ENCODE measurements at places on chromosomes 4 and X.

DNA sequence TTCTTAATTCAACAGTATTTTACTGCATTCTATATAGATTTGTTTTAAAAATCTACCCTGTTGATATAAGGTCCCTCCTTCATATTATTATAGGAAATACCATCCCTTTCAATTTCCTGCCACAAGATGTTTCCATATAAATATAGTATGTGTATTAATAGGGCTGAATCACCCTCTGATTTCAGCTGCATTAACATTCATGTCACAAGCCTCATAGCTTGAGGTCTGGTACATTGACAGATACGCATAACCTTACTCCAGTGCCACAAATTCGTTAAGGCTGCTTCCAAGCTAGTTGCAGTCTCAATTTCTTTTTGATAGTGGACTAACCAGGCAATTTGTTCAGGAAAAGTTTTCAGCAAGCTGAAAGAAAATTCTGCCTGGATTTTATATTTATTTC, 128.4 kb downstream of the KLHL34 start:
- no peak for DNase-seq

DNA sequence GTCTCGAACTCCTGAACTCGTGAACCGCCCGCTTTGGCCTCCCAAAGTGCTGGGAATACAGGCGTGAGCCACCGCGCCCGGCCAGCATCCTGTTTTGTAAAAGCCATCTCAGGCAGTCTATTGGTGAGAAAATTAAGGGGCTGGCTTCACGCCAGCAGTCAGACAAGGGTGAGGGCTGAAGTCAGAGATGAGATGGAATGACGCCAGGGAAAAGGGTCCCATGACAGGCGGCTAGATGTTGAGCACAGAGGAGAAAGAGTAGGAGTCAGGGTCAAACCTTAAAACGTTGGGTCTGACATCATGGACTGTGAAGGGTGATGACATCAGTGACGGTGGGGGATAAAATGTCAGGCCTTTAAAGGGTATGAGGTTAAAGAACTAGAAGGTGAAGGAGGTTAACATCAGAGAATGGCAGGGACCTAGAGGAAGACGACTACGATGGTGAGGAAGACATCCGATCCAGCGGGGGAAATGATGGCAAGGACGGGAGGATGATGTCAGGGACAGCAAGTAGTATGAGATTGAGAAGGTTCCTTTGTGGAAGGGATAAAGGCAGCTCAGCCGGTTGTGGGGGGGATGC, 504 bp upstream of the RBM3 start:
- no peak for DNase-seq

DNA sequence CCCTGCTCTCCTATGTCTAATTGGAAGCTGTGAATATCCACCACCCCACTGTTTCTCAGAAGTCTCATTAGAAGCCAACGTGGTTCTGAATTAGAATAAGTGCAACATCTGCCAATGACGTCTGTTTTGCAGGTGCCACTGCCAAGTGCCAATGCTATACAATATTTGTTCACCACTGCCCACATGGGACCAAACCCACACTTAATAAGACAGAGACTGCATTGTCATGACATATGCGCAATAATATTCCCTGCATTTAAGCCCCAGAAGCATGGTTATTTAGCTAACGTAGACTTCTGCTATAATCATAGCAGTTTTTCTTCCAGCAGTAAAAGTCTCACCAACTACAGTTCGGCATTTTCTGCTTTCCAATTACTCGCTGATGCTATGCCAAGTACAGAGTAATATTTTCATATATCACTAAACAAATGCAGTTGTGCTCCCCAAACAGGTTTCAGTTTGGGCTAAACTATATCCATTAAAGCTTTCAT, 262.5 kb upstream of the PCDH18 start:
- DNase-seq: no peak

GRCh38 chr4:67256388-67257043, 288.8 kb downstream of the CENPC start:
- no peak for DNase-seq

- DNase-seq: no peak
Observed at GRCh38 chr4:71187404-71188155, 151.2 kb upstream of the SLC4A4 start.

- peak; percentile 22 for DNase-seq
Observed at GRCh38 chr4:47913861-47914219, 543 bp downstream of the NFXL1 start.

GRCh38 chrX:96182366-96182765, 502.3 kb upstream of the DIAPH2 start:
- DNase-seq: no peak

- DNase-seq: no peak
Observed at GRCh38 chr4:6885953-6886557, 23.6 kb upstream of the TBC1D14 start.

- DNase-seq: no peak
Observed at GRCh38 chr4:4735870-4736269, 123.6 kb upstream of the MSX1 start.

GRCh38 chr4:167721617-167722486, 370.5 kb upstream of the ANXA10 start:
- DNase-seq: no peak

GRCh38 chrX:44922980-44923379, 50.0 kb downstream of the KDM6A start:
- no peak for DNase-seq

GRCh38 chr4:53012738-53013137, 150.6 kb downstream of the RASL11B start:
- no peak for DNase-seq

DNA sequence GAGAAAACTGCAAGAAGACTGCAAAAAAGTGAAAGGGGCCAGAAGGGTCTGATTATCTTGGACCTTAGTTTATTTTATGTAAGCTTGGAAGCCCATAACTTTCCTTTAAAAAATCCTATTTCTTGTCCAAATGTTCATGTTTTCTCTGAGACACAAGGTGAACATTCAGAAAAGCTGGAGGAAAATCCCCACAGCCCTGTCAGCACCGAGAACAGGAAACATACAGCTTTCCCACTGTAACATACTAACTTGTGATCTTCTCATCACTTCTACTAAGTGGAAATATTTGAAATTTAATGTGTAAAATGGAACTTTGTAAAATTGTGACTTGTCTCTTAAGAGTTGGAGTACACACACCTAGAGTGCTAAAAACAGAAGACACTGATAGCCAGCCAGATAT, 21.3 kb downstream of the GPR174 start:
- no peak for DNase-seq

DNA sequence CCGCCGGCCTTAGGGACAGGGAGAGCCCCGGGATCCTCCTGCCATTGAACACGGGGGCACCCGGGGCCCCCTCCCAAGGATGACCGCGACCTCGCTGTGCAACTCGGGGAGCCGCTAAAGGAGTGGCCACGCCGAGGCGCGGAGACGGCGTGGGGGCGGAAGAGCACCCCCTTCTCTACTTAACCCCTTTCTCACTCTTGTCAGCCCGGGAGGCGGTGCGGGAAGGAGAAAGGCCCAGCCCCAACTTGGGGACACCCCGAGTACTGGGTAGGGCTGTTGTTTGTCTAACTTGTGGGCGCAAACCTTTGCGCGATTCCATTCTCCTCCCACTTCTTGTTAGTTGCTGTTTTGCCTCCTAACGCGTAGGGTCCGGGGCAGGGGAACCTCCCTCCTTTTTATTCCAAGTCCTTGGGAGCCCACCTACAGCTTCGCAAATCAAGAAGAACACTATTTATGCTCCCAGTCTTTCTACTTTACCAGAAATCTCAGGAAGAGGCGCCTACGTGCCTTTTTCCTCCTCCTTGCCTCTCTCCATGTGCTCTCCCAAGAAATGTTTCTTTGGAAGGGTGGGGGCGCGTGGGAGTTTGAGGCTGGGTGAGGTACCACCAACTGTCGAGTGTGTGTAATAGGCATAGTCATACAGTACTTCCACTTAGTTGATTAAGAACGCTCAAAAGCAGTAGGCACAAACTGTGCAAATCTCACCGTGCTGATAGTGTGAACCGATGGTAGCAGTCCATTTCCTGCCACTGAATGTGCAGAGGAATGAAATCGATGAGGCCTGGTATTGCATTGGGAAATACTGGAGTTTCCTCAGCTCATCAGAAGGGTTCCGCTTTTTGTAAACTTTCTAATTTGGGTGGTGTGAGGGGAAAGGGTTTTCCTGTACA, 813 bp downstream of the DIAPH2 start:
- peak; percentile 1 for DNase-seq

- no peak for DNase-seq
Observed at GRCh38 chr4:100649417-100649816, 131.6 kb upstream of the EMCN start.

DNA sequence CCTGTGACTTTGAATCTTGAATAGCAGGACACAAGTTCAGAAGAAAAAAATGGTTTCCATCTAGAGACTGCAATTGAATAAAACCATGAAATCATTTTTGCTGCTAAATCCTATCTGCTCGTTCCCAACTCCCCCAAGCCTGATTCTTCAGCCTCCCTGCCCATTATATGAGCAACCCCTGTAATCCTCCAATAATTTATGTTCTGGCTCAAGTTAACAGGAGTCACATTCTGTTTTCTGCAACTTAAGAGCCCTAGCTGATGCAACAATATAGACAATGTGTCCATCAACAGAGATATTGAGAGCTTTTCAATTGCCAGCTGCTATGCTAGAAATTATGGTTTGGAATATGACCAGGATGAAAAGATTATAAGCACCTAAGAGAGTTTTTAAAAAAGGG, 84.1 kb downstream of the LDB2 start:
- DNase-seq: no peak

- DNase-seq: no peak
Observed at GRCh38 chrX:41599507-41599906, 89.3 kb upstream of the GPR34 start.

- no peak for DNase-seq
Observed at GRCh38 chr4:1945124-1945895, 63.5 kb downstream of the NELFA start.

GRCh38 chr4:16222957-16223527, 3.2 kb downstream of the TAPT1 start:
- no peak for DNase-seq

- no peak for DNase-seq
Observed at GRCh38 chr4:104472766-104473165, 21.9 kb downstream of the CXXC4 start.

- DNase-seq: peak; percentile 69
Observed at GRCh38 chrX:153649178-153649914, 2.3 kb downstream of the DUSP9 start.

GRCh38 chr4:38414410-38414809, 249.6 kb upstream of the KLF3 start:
- no peak for DNase-seq

DNA sequence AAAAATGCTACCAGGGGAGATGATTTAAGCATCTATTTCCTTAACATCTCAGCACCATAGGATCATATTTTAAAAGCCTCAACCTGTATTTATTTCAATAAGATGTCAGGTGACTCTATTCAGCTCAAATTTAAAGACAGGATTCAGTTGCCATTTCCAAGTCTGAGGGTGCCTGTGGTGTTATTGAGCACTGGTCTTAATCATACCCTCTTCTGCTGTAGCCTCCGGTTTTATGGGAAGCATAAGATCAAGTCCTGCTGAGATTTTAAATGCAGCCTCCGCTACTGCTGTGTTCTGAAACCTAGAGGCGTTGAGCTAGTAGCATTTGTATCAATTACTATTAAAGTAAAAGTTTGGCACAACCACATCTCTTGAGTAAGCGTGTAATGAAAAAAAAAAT, 185.7 kb upstream of the NWD2 start:
- DNase-seq: no peak

- no peak for DNase-seq
Observed at GRCh38 chrX:15359701-15360100, 24.4 kb upstream of the PIGA start.

- DNase-seq: no peak
Observed at GRCh38 chr4:5711479-5712184, 631 bp downstream of the EVC start.

DNA sequence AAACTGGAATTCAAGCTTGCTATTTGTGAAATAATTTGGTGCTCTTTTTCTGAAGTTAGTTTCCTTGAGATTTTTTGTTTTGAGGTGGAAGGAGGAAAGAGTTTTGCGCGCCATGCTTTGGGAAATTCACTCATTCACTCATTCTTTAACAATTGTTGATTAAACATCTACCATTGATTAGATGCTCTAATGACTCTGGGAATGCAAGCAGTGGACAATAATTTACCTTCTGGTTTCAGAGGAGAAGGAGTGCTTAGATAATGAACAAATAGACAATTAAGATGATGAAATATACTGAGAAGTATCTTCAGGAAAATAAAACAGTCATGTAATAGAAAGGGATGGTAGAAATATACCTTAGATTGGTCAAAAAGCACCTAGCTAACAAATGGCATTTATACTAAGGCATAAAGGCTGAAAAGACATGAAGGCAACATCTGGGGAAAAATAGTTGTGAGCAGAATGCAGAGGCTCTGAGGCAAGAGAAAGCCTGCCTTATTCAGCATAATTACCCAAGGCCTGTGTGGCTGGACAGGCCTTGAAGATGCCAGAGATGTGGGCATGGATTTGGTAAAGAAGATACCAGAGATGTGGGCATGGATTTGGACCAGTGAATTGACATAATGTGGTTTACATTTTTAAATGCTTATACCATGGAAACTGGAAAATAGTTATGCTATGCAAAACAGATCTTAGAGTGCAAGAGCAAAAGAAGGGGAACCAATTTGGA, 2.7 kb upstream of the COMMD8 start:
- no peak for DNase-seq

- DNase-seq: no peak
Observed at GRCh38 chr4:88908521-88908920, 148.5 kb downstream of the FAM13A start.

GRCh38 chr4:10106421-10107039, 10.1 kb downstream of the WDR1 start:
- DNase-seq: no peak

DNA sequence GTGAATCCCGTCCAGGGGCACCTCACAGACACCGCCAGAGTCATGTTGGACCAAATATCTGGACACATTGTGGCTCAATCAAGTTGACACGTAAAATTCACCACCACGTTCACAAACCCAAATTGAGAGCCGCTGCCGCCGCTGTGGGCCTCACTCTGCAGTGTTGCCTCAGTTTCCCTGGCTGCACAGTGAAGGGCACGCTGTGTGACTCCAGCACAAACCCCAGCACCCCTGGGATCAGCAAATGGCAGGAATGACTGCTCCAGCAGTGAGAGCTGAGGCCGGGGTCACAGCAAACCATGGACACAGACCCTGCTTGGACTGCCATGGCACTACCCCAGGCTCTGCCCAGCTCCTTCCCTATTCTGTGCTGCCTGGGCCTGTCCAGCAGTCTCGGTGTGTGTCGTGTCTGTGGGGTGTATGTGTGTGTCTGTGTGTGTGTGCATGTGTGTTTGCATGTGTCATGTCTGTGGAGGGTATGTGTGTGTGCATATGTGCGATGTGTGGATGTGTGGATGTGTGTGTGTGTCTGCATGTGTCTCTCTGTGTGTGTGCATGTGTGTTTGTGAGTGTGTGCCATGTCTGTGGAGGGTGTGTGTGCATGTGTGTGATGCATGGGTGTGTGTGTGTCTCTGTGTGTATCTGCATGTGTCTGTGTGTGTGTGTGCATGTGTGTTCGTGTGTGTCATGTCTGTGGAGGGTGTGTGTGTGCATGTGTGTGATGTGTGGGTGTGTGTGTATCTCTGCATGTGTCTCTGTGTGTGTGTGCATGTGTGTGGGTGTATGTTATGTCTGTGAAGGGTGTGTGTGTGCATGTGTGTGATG, 52.2 kb upstream of the ADRA2C start:
- no peak for DNase-seq

GRCh38 chr4:38099908-38100407, 139.8 kb downstream of the PTTG2 start:
- DNase-seq: no peak

GRCh38 chrX:13007519-13008188, 32.7 kb downstream of the TMSB4X start:
- no peak for DNase-seq

- DNase-seq: no peak
Observed at GRCh38 chrX:83916525-83916924, 55.6 kb downstream of the CYLC1 start.

GRCh38 chrX:25600776-25601175, 537.4 kb upstream of the MAGEB18 start:
- no peak for DNase-seq

Data from GM12892 (cell line).